RCC 7860 (cell line): ENCODE measurements at places on chromosomes 11 and 22.

- no peak for DNase-seq
Observed at GRCh38 chr11:114081641-114082414, 22.3 kb downstream of the ZBTB16 start.

GRCh38 chr11:3087821-3088800, 30.9 kb upstream of the CARS1 start:
- no peak for DNase-seq

GRCh38 chr11:46247659-46248058, 29.8 kb upstream of the CREB3L1 start:
- DNase-seq: peak; percentile 56

- no peak for DNase-seq
Observed at GRCh38 chr11:28250192-28250591, 142.0 kb downstream of the METTL15 start.

GRCh38 chr11:74953451-74953850, 4.4 kb downstream of the SPCS2 start:
- no peak for DNase-seq

DNA sequence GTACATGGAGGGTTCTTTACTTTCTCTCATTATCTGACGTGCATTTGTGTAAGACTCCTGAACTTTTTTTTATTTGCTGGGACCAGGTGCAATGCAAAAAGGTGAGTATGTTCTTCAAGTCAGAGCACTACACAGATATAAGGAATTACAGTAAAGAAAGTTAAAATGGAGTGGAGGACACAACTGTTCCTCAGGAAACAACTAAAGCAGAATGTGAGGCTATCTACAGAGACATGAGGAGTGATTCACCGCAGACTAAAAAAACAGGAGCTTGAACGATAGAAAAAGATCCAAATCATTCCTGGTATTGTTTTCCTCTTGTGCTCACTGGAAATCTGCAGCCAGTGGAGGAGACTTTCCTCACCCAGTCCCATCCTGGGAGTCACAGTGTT, 106.2 kb downstream of the ABTB2 start:
- DNase-seq: no peak

GRCh38 chr22:22855085-22855484, 32.5 kb upstream of the IGLL5 start:
- DNase-seq: no peak

- no peak for DNase-seq
Observed at GRCh38 chr11:108926171-108926840, 261.4 kb downstream of the DDX10 start.

DNA sequence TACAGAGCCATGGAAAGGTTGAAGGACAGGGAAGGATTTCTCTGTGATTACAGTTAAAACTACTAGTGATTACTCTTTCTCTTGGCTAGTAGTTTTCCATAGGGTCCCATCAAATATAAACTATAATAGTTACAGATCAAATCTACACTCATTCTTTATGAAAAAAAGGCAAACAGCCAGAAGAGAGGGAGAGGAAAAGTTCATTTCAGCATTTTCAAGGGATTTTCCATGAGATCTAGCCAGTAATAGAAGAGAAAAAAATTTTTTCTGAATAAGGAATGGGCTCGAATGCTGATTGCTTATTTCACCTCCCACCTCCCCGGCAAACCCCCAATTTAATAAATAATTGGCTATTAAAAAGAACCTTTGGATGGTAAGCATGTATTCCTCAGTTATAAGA, 74.8 kb upstream of the BLID start:
- no peak for DNase-seq

DNA sequence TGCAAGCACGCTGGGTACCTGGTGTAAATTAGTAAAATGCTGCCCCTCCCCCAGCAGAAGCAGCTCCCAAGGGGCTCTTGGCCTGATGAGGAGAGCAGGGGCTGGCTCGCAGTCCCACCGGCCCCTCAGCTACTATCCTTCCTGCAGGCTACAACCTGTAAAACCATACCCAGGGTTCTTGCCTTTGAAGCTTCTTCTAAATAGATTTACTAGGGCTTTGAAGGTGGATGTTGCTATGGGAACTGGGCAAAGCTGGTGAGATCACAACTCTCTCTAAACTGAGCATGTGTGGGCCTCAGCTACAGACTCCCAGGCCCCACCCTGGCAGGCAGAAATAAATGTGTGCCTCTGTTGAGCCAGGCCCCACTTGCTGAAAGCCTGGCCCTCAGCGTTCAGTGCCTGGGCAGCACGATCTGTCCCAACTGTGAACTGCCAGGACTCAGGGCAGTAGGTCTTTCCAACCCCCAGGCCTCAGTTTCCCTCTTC, 18.5 kb downstream of the CD5 start:
- DNase-seq: no peak

DNA sequence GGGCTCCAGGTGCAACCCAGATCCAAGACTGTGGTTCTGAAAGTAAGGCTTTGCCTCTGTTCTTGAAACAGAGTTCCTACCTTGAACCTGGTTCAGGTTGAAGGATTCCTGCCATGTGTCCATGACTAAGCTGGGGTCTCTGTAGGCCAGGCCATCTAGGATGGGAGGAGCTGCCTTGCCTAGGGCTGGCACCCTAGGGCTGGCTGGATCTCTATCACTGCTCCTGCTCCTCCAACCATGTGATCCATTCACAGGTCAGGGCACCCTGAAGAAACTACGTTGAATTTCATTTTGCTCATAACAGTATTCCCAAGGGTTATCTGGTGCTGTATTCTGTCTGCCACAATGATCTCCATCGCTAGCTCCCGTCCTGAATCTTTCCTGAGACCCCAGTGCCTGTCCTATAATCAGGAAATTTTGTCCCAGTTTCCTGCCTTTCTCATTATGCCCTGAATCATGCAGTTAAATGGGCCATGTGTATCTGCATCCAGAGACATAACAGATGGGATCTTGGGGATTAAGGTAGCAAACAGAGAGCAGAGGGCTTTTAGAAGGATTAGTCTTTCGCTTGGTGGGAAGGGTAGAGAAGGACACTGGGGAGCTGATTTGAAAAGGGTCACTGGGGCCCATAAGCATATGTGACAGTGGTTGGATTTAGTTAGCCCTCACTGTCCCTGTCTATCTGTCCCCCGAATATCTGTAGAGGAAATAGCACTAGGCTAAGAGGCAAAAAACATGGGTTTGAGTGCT, 98.2 kb upstream of the MTMR2 start:
- DNase-seq: no peak

DNA sequence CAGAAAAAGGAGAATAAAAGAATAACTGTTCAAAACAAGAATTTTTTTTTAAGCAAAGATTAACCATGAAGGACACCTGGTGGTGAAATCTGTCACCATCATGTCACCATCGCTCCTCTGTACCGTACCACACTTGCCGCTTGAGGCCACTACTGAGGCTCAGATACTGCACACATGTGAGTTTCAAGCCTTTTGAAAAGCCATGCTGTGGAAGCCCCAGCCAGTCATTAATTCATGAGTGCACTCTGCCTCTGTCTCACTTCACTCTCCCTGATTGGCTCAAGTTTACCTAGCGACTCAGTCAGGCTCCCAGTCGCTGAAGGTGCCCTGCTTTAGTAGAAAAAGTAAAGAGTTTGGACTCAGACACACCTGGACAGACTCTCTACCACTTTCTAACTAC, 6.6 kb upstream of the MS4A12 start:
- peak; percentile 14 for DNase-seq

GRCh38 chr22:43313890-43314474, 29.2 kb downstream of the SCUBE1 start:
- DNase-seq: no peak
